ENCODE measurements at places on chromosomes 13 and 19.

GRCh38 chr13:97198753-97199152 is 23.4 kb upstream of the MBNL2 start:
- no peak for DNase-seq

DNA sequence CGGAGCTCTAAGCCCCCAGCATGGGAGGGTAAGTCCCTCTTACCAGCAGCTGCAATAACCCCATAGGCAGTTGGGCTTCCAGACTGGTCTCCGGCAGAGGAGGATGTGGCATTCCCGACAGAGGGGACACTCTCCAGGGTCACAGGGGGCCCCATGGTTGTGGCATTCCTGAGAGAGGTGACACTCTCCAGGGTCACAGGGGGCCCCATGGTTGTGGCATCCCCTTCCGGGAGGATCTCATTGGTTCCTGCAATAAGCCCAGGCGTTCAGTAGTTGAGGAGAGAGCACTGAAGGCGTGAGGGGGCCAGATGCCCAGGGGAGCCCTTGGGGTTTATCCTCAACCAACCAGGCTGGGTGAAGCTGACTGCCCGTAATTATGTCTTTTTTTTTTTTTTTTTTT is 5.4 kb downstream of the CD320 start:
- no peak for DNase-seq

DNA sequence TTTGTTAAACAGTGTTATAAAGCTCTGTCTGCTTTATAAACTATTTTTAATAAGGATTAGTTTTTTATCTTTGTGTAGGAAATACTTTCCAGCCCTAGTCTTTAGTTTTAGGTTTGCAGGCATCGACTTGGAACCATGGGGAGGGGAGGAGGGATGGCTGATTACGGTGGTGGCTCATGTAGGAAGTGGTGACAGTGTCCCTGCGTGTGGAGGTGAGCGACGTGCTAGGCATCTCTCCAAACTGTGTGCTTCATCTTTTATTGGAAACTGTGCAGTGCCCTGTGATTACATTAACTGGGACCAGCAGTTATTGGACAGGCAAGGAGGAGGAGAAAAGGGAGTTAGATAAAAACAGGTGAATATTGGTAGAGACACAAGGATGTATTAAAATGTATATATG is 203.8 kb downstream of the ATP8A2 start:
- no peak for DNase-seq

- no peak for DNase-seq
Measured at GRCh38 chr13:98807774-98808173, 55.3 kb upstream of the SLC15A1 start.

DNA sequence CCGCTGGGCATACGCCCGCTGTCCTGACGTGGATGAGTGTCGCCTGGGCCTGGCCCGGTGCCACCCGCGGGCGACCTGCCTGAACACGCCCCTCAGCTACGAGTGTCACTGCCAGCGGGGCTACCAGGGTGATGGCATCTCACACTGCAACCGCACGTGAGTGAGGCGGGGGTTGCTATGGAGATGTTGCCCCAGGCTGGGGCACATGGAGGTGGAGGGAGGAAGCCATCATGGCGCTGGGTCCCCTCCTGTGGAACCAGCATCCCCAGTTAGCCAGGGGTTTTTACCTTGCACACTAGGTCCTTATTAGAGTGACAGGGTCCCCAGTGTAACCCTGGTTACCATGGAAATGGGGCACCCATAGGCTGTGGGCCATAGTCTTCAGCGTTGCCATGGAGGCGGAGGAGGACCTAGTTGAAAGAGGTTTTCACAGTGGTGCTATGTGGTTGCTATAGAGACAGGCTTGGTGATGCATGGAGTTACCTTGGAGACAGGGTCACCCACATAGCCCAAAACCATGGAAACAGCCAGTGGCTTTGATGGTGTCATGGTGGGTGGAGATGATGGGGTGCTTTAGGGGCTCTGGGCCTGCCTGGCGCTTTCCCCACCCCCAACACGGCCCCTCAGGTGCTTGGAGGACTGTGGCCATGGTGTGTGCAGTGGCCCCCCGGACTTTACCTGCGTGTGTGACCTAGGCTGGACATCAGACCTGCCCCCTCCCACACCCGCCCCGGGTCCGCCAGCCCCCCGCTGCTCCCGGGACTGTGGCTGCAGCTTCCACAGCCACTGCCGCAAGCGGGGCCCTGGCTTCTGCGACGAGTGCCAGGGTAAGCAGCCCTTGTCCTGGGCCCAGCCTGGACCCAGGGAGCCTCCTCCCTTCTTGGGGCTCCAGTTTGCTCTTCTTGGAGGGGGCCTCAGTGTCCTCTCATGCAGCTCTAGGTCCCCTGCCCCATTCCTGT is 27.1 kb downstream of the MEGF8 start:
- DNase-seq: peak; percentile 11
